ENCODE measurements at places on chromosomes 11 and 22. TPM values are rescaled to one million over a fixed set of nuclear protein-coding genes. Genes with fewer than 3 reads are reported as not detected.

- no peak for DNase-seq
Measured at GRCh38 chr22:17732251-17732854, 41.9 kb downstream of the BID start.

DNA sequence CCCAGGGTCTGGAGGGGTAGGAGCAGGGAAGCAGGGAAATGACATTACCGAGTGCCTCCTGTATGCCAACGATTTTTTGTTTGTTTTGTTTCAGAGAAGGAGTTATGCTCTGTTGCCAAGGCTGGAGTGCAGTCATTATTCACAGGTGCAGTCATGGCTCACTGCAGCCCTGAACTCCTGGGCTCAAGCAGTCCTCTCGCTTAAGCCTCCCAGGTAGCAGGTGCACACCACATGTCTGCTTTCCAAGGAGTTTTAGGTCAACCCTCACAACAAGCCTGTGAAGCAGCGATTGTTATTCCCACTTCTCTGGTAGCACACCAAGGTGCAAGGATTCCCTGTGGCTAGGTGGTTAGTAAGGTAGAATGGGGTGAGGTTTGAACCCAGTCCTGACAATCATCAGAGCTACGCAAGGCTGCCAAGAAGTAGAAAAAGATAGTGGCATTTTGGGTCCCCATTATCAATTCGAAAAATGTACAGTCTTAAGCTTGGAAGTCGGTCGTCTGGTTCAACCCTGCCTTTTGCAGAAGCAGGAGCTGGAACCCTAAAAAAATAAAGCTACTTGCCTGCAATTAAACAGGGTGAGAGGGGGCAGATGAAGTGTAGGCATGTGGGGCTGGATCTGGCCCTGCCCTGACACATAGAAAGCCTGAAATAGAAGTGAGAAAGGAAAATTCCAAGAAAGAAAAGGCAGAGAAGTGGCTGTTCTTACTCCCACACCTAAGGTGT lies 9.1 kb downstream of the UCP3 start:
- DNase-seq: no peak

DNA sequence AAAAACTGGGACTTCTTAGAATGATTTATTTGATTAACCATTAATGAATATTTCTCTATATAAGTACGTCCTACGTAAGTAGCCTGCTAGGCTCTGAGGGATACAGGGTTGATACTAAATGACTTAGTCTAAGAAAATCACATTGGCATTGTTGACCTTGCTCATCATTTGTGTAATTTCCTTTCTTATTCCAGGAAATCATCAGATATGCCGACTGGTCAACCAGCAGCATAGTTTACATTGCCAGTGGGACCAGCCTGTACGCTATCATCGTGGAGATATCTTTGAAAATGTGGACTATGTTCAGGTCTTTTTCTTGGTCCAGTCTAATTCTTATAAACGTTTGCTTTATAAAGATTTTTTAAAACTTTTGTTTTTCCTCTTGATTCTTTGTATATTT lies 42.5 kb downstream of the TTC17 start:
- no peak for DNase-seq

BARX2 gene
- total RNA-seq: not detected

PGR gene
- not detected for total RNA-seq

OR51I1 gene
- not detected for total RNA-seq

GRM5 gene
- 0.45 TPM for total RNA-seq

All from neural crest cell (in vitro differentiated cells).